ENCODE measurements at places on chromosomes 12 and 14.

DNA sequence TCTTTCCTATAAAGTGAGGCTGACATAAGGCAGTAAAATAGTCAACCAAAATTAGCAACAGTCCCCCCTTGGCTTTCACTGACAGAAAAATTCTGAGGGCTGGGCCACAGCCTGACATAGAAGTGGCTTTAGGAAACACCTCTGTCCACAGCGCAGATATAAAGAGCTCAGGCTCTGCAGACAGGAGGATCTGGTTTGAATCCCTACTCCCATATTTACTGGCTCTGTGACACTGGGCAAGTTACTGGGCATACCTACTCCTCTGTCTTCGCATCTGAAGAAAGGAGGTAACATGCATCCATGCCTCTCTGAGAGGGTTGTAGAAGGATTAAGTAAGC, 95.3 kb downstream of the STXBP6 start:
- DNase-seq: no peak

GRCh38 chr12:110528277-110528839, 26.2 kb downstream of the RAD9B start:
- no peak for DNase-seq

GRCh38 chr14:51400139-51400538, 160.1 kb downstream of the TMX1 start:
- DNase-seq: no peak

DNA sequence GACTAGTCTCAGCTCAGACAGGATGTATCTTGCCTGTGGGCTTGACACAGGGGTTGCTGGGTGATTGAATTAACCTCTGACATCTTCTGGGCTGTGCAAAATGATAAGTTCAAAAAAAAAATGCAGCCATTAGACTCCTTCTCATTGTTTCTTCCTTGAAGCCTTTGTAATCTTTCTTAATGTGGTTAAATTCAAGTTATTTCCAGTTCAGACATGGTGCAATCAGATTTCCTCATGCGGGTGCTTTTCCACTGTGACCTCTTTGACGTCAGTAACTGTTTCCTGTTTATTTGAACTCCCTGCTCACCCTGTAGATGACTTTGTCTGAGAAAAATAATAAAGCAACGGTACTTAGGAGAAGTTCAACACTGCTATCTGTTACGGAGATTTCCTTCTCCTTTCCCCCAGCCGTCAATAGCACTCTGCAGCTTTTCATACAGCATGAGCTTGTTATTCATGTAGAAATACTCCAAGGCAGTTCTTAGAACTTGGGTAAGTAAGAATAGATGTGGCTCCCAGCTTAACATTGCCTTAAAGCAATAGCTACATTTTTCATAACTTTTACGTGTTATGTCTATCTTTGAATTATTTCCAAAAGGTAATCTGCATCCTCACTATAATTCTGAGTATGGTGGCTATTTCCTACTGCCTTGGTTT, 155.5 kb downstream of the PRKCH start:
- no peak for DNase-seq

- DNase-seq: no peak
Measured at GRCh38 chr12:25553098-25553497, at the start of gene LMNTD1. Gene LMNTD1 (minus strand): TSS chr12:25553283. CDS start chr12:25552959, 324 bp downstream.

- DNase-seq: no peak
Measured at GRCh38 chr14:76073717-76074116, 78.0 kb upstream of the GPATCH2L start.

GRCh38 chr12:64781280-64782190, 22.3 kb upstream of the GNS start:
- DNase-seq: no peak

DNA sequence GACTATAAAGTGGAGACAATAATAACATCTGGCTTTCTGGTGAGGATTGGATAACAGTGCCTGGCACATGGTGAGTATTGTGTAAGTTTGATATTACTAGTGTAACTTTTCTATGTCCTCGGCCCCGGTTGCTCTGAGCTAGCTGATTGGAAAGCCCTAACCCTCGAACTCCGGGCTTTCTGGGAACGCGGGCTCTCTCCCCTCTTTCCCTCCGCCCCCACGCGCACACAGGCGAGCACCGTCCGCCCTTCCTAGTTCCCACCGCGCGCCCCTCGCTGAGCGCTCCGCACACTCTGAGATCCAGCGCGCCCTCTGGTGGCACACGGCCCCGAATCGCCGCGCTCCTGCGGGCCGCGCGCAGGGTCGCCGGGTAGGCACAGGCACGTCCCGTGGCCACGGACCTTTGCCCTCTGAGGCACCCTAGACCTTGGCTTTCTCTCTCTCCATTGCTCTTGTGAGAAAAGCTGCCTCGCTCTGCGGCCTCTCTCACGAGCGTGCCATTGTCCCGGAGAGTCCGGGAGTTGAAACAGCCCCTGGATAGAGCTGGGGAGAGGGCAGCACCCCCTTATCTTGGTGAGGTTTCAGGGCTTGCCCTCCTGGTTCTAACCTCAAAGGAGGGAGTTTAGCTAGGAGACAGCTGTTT, 23.2 kb upstream of the ESRRB start:
- peak; percentile 14 for DNase-seq

DNA sequence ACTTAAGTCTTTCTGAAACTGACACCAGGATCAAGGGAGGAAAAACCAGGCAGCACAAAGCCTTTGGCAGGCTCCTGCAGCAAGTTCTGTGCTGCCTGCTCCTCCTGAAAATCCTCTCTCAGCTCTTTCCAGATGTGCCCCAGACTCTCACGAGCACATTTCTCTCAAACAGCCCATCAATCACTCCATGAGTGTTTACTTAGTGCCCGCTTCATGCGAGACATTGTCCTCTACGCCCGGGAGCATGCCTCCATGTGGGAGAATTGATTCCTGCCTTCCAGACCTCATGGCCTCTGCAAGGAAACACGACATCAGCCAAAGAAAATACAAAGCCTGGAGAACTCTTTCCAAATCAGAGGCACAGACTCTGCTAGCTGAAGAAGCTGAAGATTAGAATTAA, 46.5 kb upstream of the TSPAN11 start:
- DNase-seq: no peak

- DNase-seq: no peak
Measured at GRCh38 chr12:120851444-120851843, 52.7 kb downstream of the SPPL3 start.

- DNase-seq: no peak
Measured at GRCh38 chr12:106021516-106021915, 117.2 kb downstream of the NUAK1 start.

DNA sequence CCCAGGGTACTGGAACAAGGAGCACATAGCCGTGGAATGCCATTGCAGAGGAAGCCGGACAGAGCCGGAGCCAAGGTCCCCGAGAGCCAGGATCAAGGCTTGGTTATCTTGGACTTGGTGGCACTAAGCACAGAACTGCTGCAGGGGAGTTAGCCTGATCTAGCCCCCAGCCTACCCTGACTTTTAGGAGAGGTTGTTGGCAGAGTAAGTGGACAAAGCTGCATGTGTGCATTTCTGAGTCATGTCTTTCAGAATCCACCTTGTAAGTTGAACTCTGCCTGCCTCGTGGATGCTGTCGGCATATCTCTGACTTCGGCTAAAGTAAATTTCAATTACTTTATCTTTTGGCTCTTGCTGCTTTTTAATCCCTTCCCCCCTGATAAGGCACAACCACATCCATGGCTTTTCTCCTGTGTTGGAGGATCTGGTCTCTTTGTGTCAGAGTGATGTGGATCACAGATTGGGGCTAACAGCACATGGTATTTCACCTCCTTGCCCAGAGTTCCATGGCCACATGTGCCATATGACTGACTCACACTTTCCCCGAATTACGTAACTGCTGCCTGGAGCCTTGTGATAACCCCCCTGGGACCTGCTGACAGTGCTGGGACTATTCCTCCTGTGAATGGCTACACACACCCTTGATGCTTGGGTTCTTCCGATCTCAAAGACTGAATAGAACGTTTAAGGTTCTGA, 240.3 kb downstream of the EMP1 start:
- no peak for DNase-seq

DNA sequence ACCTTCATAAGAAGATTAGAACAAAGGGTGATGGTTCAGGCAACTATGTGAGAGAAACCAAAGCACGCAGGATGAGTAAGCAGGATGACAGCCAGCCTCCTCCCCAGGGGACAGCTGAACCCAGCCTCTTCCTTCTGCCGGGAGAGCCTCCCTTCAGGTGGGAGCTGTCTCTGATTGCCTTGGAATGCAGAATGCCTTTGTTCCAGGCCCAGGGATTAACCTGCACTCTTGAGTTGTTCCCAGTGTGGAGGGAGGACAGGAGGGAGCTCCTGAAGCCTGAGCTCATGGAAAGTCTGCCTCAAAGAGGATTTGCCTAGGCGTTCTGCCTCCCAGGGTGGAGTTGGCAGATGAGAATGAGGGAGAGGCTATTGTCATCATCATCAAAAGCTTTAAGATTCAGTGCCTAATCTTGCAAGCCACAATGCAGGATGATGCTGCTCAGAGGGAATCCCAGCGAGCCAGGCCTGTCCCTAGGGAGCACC, 3.6 kb upstream of the KRT6A start:
- no peak for DNase-seq

DNA sequence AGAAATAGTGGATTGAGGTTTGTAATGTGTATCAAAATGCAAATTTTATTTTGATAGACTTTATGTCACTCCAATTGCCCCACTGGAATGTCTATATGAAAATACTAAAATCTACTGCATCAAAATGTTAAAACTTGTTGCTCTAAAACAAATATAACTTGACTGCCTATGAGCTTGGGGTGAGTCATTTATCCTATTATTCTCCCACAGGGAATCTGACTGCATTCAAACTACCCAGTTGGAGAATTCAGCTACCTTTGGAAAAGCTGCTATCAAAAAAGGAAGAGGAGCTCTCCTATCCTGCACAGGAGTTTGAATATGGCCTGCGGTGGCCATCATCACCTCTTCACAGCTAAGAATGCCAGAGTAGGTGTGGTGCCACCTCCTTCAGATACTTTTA, 173.1 kb downstream of the KLHL28 start:
- no peak for DNase-seq

GRCh38 chr14:99125113-99125512, 146.9 kb downstream of the BCL11B start:
- DNase-seq: no peak

- no peak for DNase-seq
Measured at GRCh38 chr12:30631740-30632139, 63.9 kb downstream of the IPO8 start.

GRCh38 chr14:74710480-74710879, 2.4 kb downstream of the AREL1 start:
- DNase-seq: no peak

- DNase-seq: no peak
Measured at GRCh38 chr12:66113471-66113870, 17.1 kb downstream of the LLPH start.

DNA sequence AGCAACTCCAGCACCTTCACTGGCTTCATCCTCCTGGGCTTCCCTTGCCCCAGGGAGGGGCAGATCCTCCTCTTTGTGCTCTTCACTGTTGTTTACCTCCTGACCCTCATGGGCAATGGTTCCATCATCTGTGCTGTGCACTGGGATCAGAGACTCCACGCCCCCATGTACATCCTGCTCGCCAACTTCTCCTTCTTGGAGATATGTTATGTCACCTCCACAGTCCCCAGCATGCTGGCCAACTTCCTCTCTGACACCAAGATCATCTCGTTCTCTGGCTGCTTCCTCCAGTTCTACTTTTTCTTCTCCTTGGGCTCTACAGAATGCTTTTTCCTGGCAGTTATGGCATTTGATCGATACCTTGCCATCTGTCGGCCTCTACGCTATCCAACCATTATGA, 6.8 kb downstream of the OR11G2 start:
- DNase-seq: no peak

GRCh38 chr12:123571343-123571813, 13.0 kb upstream of the TMED2 start:
- DNase-seq: no peak

- DNase-seq: no peak
Measured at GRCh38 chr12:116565963-116566362, 6.8 kb downstream of the MAP1LC3B2 start.

GRCh38 chr12:71142016-71142415, 15.8 kb downstream of the TSPAN8 start:
- DNase-seq: no peak

DNA sequence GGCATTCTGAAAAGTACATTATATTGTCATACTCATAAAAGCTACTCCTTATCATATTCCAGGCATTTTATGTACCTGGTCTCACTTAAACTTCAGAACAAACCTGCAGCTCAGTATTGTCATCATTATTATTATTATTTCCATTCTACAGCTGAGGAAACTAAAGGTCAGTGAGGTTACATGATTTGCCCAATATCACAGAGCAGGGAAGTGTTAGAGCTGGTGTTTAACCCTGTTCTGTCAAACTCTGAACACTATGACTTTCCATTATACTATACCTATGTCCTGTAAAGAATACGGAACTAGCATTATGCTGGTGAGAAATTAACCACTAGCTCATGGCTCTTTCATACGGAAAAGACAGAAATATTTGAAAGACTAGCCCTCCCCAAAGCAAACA, 56.4 kb downstream of the STON2 start:
- DNase-seq: no peak

DNA sequence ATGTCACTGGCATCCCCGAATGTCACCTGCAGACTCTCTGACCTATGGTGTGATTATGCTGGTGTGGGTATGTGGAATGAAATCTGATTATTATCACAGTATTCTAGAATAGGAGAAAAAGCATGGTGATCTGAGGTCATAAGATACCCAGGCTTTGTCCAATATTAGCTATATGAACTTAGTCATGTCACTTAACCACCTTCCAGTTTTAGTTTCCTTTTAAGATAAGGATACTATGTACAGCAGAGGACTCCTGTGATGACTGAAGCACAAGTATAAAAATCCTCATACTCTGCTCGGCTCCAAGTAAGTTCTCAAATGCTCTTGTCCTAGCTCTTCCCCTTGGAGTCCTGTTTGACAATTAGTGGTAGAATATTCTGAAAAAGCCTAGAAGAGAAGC, 2.8 kb downstream of the GNS start:
- no peak for DNase-seq

DNA sequence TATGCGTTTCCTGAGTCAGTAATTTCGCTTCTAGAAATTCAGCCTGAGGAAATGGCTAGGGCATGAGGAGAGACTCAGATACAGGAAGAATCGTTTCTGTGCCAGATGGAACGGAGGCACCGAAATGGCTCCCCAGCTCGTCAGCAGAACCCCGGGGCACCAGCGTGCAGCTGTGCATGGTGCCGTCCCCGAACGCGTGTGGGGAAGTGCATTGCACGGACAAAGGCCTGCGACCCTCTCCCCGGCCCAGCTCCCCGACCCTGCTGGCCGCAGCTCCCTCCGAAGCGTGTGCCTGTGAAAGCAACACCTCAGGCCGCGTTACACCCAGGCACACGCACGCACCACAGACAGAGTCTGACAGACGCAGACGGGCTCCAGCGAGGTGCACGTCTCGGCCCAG, 82.9 kb downstream of the NOC4L start:
- DNase-seq: no peak

- DNase-seq: no peak
Measured at GRCh38 chr12:89461649-89462612, 62.7 kb downstream of the GALNT4 start.

GRCh38 chr12:11202811-11203210, 16.1 kb upstream of the TAS2R42 start:
- DNase-seq: no peak
